ENCODE measurements at places on chromosomes 5 and 9. TPM values are rescaled to one million over a fixed set of nuclear protein-coding genes. Genes with fewer than 3 reads are reported as not detected.

Gene BOD1
- total RNA-seq = 65.4 TPM

Gene LCN15
- not detected for total RNA-seq

Gene MYOZ3
- total RNA-seq = 0.26 TPM

Gene SLCO6A1
- total RNA-seq = not detected

Gene FOXD4
- 0.24 TPM for total RNA-seq

Gene PCDHB12
- total RNA-seq = 0.08 TPM

Measured in epithelial cell of alveolus of lung (primary cell).